ENCODE measurements at places on chromosomes 4 and X.

- DNase-seq: no peak
Measured at GRCh38 chrX:37755025-37755424, 24.8 kb upstream of the CYBB start.

GRCh38 chr4:121838136-121838535 is 14.5 kb upstream of the CCNA2 start:
- DNase-seq: no peak

DNA sequence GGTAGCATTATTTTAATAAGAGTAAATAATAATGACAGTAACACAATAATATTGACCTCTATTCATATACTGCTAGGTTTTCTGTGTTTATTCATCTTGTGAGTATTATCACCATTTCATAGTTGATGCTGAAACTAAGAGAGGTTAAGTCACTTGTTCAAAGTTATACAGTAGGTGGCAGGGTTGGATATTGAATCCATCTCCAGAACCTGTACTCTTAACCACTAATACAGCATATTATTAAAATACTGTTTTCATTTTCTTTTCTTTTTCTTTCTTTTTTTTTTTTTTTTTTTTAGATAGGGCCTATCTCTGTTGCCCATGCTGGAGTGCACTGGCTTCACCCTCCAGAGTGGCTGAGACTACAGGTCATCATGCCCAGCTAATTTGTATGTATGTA is 7.1 kb upstream of the ELF2 start:
- peak; percentile 51 for DNase-seq

- no peak for DNase-seq
Measured at GRCh38 chrX:68830419-68831404, 1.9 kb downstream of the EFNB1 start.

DNA sequence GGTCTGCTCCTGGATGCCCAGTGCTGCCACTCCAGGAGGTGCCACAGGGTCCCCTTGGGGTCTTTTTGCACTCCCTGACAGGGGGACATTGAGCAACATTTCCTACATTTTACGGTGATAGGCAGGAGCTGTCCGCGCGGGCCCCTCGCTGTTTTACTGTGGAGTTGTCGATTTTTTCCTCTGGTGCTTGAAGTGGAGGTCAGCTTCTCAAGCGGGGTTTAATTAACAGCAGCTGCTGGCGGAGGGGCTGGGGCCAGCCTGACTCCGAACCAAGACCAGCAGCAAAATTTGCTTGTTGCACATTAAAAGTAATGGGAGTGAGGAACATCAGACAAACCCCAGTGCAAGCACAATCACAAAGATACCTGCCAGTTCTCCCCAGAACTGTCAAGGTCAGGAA is 13.2 kb upstream of the SH3TC1 start:
- peak; percentile 51 for DNase-seq

- no peak for DNase-seq
Measured at GRCh38 chrX:47080915-47081236, 2.6 kb downstream of the RGN start.

- DNase-seq: no peak
Measured at GRCh38 chrX:147781844-147782243, 129.9 kb upstream of the FMR1 start.

DNA sequence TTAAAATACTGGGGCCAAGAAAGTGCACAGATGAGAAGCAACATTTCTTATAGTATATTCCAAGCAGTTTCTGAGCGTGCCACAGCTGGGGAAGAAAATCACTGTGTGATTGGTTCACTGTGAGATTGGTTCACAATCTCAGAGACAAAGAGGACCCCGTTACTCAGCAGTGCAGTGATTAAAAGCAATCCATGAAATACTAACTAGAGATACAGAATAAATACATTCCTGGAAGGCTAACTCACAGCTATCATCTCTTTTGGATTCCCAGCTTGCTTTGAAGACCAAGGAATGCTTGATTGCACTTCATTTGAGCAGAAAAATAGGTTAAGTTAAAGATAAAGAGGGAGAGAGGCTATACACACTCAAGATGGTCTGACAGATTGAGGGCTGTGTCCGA is 132.1 kb upstream of the RAPGEF2 start:
- DNase-seq: no peak

DNA sequence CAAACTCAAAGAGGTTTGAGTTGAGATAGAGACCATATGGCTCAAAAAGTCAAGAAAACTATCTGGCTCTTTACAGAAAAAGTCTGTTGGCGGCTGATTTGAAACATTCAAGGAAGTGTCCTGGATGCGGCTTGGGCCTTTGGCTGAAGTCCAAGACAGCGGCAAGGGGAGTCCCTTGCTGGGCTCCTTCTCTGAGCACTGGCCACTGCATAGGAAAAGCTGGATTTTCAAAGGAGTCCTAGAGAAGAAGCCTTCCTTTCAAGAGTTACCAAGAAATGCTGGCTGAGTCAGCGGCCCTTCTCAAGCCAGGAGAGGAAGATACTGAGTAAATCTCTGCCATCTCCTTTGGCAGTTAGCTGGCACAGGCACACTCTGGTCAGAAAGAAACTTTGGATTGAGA is 12.1 kb downstream of the APLN start:
- DNase-seq: no peak

DNA sequence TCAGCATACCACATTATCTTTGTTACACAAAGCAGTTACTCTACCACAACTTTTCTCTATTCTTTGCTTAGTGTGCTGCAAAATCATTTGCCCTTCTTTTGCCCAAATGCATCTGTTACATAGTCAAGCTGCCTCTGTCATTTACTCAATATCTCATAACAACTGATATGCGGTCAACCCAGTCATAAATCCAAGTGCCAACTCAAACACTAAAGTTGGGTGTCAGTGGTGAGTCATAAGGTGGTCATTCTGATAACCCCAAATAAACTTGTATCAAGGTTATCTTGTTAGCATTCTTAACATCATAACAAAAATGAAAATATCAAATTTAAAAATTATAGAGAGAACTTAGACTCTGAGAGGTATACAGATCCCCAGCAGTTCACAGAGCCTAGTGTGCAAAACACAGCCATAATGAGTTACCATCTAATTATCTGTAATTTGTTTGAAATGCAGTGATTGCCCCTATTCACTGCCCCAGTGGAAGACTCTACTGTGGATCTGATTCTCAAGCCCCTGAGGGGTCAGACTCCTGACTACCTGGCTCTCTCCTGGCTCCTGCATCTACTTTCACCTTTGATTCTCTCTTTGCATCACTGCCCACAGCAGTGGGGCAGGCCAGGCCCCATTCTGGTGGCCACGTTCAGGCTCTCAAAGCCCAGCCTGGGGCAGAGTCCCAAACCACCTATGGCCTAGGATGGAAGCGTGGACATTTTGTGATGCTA is 29.2 kb downstream of the TBC1D9 start:
- no peak for DNase-seq

DNA sequence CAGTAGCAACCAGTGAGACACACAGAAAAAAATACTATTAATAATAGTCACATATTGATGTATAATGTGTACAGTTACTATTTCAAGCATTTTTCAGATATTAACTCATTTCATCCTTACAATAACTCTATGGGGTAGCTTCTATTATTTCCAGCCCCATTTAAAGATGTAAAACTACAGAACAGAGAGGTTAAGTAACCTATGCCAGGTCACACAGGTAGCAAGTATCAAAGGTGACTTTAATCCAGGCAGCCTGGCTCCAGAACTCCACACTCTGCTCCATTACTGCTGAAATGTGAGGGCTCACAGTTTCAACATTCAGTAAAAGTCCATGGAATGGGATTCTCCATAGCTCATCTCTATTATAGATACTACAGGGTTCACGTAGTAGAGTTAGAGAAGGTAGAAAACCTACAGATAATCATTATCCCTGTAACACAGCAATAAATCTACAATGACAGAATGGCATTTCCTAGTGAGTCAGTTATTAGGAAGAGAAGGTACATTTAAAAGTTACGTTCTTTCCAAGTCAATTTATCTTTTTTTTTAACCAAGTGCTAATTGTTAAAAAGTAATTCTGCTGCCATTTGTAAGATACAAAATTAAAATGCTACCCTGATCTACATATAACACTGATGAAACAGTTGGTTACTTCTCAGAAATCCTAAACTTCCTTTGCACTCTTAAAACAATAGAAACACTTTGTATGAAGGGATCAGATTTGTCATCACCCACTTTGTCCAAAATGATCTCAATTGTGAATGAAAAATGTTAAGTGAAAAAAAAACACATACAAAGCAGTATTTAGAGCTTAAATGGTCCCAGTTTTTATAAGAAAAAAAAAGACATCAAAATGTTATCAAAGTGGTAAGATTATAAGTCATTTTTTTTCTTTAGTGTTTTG is 18.7 kb downstream of the RELL1 start:
- DNase-seq: no peak

DNA sequence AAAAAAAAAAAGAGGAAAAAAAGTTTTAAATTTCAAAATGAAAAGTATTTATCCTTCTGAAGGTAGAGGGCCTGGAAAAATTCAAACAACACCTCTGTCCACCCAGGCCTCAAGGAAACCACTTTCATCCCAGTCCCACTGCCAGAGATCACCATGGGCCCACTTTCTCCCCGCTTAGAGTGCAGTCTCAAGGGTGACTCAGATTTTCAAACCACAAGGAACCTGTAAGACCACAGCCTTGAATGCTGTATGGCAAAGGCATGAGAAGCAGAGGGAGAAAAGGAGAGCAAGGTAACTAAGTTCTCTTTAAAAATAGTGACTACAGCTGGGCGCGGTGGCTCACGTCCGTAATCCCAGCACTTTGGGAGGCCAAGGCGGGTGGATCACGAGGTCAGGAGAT is 87.9 kb upstream of the PACRGL start:
- peak; percentile 78 for DNase-seq

All from astrocyte of the spinal cord (primary cell).